ENCODE measurements at places on chromosomes 2 and 18. TPM values are rescaled to one million over a fixed set of nuclear protein-coding genes. Genes with fewer than 3 reads are reported as not detected.

Gene PLEKHM3
- 30.1 TPM for total RNA-seq

Gene CTNNA2
- total RNA-seq: 14.0 TPM

Gene CYP1B1
- total RNA-seq: 16.7 TPM

Gene ASXL3
- total RNA-seq: 16.8 TPM

Gene CFC1
- not detected for total RNA-seq

Gene AOX1
- 6.0 TPM for total RNA-seq

Gene TNS1
- 191 TPM for total RNA-seq

Gene OTOS
- total RNA-seq: not detected

DNA sequence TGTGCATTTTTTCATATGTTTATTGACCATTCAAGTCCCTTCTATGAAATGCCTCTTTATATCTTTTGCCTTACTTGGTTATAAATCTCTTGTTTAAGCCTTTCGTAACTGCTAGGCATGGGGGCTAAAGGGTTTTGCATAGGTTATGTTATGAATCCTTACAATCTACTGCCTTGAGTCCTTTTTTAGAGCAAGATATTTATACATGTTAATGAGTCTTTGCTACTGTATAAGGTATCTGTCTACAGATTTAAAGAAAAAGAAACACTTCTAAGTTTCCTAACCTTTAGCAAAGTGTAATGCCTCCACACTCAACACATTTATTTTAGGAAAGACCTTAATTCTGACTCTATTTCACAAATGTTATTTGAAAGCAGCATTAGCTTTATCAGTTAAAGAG lies 43.6 kb upstream of the XPO1 start:
- no peak for DNase-seq

DNA sequence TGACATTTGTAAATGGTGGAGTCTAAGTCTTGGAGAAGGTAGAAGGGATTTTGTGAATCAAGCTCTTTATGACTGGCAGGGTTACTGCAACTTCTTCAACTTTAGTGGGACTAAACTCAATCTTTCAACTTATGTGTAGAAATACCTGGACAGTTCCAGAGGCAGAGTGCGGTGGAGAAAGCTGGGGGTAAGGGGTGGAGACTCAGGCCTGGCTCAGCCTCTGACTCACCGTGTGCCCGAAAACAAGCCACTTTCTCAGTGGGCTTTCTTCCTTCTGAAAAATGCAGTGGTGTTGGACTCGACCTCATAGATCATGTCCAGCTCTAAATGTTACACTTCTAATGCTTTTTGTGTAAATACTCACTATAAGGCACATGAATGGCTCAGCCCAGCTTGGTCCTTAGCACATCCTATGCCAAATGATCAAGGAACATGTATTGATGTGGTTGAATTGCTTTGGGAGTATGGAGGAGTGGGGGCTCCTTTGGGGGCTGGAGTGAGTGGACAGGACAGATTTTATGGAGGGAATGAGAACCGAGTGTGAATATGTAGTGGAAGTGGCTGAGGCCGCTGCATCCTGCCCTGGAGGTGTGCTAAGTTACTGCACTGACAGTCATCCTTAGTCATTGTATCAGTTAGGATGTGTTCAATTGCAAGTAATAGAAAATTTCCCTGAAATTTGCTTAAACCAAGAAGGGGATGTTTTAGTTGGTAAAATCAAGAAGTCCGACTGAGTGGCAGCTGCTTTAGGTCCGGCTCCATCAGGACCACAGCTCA lies 32.2 kb upstream of the IGFBP5 start:
- no peak for DNase-seq

DNA sequence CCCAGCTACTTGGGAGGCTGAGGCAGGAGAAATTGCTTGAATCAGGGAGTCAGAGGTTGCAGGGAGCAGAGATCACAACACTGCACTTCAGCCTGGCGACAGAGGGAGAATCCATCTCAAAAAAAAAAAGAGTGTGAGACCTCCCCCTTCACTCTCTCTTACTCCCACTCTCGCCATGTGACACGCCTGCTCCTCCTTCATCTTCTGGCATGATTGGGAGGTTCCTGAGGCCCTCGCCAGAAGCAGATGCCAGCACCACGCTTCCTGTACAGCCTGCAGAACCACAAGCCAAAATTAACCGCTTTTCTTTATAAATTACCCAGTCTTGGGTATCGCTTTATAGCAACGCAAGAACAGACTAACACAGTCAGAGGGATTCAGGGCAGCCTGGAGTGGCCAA lies 66.3 kb upstream of the CREB1 start:
- no peak for DNase-seq

DNA sequence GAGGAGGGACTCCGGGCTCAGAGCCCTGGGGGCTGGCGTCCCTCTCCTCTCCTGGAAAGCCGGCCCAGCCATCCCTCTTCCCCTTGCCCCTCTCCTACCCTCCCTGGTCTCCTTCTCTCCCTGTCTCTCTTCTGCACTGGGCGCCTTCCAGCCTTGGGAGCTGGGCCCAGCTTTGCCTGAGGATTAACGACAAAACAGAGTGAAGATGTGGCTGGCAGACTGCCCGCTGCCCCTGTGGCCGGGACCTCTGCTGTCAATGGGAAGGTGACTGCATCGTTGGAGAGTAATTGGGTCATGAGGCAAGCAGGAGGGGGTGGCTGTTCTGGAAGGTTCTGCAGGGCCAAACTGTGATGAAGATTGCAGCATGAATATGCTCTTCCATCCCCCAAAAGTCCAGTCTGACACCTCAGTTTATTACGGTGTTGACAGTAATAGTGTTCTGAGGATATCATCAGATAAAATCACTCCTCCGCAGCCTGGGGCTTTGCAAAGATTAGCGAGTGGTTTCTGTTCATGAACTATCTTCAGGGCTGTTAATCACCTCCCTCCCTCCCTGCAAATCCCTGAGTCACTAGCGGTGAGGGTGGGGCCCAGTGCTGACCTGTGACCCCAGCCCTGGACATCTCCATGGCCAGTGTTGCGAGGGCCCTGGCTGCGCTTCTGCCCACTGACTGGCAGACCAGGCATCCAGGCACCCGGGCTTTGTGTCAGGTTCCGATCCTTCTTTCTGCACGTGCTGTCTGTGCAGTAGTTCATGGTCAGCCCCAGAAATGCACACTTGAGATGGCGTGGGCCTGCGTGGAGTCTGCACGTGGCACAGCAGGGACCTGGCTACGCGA lies 23.0 kb downstream of the RTP5 start:
- no peak for DNase-seq

GRCh38 chr2:163717515-163717914 lies 18.3 kb downstream of the FIGN start:
- DNase-seq: no peak

DNA sequence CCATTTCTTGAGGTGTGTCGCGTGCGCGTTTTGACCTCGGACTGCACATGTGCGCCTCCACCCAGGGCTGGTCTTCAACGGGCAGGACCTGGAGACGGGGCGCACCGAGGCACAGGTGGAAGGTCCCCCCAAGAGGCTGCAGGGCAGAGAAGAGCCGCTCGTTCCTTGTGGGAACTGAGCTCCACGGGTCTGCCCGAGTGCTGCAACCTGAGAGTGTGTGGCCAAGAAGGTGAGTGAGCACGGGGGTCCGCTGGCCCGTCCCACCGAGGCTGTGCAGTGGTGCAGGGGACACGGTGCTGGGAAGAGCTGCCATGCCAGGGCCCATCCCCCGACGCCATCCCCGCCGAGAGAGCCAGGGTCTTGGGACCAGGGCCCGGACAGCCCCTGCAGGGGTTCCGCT lies 268.3 kb downstream of the GALR1 start:
- DNase-seq: no peak
